ENCODE measurements at places on chromosomes 5 and 9.

DNA sequence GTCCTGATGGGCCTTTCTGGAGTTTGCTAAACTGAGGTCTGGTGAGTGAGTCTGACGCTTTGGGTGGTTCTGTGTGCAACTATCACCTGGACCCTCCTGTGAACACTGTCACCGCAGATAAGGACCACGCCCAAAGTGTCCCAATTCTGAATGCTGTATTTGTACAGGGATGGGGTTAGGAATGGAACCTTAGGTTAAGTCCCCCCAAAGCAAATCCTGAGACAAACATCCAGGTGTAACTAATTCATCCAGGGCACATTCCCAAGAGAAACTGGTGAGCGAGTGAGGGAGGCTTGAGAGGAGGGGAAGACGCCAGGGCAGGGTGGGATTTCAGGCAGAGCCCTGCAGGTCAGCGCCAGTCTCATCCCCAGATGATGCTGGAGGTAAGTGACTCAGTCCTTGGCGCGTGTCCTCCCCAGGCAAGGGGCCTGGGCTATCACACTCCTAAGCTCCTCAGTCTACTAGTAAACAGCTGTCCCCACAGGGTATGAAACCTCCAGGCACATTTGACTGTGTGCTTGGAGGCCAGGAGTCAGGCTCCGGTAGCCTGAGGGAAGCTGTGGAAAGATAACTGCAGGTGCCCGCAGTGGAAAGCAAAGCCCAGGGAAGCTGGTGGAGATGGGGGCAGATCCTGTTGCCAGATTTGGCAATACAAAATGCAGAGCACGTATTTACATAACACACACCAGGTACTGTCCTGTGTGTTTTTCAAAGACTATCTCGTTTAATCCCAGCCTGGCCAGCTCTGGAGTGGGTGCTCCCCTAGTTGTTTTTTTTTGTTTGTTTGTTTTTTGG is 66.7 kb downstream of the IL6ST start:
- no peak for DNase-seq

- no peak for DNase-seq
Observed at GRCh38 chr5:9325549-9325948, 220.3 kb downstream of the SEMA5A start.

DNA sequence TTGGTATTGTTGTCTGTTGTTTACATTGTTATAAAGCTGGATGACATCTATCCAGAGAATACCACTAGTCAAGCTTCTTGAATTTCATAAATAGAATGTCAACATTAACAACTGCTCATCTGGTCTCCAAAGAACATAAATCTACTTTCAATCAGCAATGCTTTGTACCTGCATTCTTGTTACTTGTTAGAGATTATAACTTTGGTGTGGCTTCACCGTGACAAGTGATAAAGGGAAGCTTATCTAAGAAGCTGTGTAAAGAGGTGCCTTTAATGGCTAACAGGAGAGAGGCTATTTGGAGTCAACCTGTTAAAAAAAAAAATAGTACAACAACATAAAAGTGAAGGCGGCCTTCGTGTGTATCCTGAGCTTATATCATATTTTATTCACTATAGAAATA is 41.8 kb downstream of the MUSK start:
- DNase-seq, result no peak

DNA sequence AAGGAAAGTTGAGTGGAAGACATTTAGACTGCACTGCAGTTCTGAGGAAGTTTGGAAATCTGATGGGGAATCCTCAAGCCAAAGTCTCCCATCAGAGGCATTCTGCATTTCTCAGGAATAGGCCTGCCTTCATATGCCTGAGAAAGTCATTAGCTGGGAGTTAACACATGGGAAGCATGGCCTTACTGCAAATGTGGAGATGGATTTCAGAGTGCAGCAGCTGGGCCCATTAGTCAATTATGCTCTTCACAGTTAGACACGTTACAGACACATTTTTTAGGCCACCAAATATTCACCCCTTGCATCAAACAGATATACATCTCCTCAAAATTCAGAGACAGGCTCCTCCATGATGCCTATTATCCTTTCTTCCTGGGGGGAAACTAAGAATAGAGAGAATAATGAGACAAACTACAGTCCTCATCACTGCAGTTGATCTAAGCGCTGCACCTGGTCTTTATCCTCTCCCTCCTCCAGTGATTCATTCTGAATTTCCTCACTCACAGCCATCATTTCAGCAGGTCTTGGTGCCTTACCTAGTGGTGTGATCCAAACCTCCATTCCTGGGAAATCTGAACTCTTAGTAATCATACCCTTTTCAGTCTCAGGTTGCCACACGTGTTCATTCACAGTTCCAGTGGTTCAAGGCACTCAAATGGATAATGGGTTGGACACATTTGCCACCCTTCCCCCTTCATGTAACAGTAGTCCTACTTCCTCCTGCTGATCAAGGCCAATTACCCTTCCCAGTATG is 47.9 kb upstream of the PPP2CA start:
- DNase-seq, result no peak

- DNase-seq, result no peak
Observed at GRCh38 chr9:127915801-127916719, 781 bp downstream of the ST6GALNAC4 start.

- no peak for DNase-seq
Observed at GRCh38 chr9:89021154-89021803, 30.0 kb downstream of the S1PR3 start.

DNA sequence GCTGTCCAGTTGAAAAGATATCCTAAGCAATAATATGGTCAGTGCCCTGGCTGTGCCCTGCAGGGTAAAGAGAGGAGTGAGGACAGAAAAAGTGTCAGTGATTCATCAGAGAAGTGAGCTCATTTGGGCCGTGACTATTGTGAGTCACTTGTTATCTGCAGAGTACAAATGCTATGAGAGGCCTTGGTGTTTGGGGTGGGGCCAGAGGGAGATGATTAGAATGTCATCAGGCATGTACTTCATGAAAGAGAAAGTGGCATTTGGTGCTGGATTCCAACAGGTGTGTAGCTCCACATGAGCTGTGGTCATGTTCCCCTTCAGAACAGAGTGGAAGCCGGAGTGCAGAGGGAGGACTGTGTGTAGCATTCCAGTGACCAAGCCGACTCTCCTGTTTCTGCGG is 174.1 kb downstream of the KDM4C start:
- DNase-seq, result no peak

DNA sequence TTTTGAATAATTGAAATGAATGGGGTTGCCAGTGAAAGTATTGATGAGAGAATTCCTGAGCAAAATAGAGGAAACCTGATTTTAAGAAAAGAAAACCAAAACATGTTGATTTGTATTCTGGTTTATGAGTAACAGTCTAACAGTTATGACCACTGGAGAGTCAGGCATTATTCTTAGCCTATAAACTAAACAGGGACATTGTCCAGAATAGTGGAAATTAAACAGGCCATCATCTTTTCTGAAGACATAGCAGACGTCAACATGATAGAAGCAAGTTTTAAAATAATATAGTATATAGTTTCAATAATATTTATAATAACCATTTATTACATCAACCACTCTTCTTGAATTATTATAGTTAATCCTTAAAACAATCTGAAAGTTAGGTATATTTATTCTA is 178.3 kb upstream of the MPDZ start:
- no peak for DNase-seq

GRCh38 chr9:22201256-22201655 is 192.2 kb upstream of the CDKN2B start:
- DNase-seq, result no peak

- no peak for DNase-seq
Observed at GRCh38 chr9:112041536-112042243, 133.4 kb downstream of the SUSD1 start.

- DNase-seq, result no peak
Observed at GRCh38 chr5:172872997-172873491, 39.0 kb downstream of the ERGIC1 start.

DNA sequence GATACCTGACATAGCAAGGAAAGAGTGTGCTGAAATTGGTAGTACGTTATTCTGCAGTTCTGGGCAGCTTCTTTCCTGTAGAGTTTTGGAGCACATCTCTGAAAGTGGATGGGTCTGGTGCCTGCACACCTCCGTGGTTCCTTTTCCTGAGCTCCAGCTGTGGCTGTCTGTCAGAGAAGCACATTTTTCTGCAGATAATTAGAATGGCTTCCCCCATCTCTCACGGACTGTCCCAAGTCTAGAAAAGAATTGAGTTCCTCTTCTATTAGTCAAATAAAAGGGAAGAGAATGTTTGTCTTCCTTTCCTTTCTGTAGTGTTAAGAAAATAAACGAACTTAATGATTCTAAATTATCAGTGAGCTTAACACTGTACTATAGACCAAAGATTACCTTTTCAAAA is 55.7 kb downstream of the VCAN start:
- no peak for DNase-seq

- no peak for DNase-seq
Observed at GRCh38 chr9:123201083-123201482, 67.3 kb downstream of the STRBP start.

DNA sequence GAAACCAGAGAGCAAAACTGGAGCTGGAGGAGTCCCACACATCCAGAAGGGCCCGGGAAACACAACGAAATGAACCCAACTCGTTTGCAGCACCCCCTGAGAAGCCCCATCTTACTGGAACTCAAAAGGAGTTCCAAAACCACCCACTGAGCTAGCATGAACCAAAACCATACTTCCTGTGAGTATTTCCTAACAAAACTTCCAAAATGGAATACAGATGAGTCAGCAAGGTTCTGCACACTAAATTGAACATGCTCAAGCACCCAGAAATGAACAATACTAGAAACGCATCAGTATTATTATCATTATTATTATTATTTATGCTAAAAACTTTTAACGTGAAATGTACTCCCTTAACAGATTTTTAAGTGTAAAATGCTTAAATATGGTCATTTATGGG is 8.0 kb upstream of the SPOCK1 start:
- DNase-seq, result no peak

- no peak for DNase-seq
Observed at GRCh38 chr5:51479840-51480239, 96.6 kb downstream of the ISL1 start.

DNA sequence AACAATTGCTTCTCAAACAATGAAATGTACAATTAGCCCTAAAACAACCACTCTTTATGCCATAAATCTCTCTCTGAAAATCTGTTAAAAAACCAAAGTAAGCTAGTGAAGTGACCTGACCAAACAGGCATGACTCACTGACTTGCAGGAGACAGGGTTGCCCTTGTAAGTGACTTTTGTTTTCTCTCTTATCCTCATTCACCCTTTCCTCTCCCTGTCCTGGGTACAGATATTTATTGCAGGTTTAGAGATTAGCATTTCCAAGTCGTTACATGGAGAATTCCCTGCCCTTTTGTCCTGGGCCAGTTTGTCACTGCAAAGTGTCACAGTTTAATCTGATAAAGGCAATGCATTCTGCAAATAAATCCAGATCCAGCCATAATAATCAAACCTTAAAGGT is 484.2 kb downstream of the IRX1 start:
- DNase-seq, result no peak

DNA sequence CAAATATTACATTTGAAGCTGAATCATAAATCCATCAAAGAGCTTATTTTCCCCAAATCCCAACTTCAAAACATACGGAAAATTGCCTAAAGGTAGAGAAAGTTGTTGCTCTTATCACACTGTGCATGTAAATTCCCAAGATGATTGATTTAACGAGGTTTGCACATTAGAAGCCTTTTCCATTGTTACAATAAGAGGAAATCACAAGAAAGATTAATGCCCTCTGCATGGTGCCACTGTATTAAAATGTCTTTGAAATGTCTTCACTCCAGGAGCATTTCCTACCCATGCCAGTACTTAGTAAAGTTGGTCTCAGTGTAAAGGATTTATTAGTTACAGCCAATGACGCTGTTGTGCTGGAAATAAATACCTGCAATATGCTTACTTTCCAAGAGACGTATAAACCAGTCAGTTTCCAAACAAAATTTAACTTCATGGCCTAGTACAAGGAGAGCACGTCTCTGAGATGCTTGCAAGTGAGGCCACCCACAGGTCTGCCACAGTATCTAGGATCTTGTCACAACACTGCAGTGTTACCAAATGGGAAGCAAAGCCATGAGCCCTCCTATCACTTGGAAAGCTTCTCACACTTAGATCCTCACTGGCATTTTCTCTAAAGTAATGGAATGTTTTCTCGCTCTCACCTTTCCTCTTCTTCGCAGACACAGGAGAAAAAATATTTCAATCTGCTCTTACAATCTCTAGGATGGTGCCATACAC is 112.4 kb downstream of the CETN3 start:
- DNase-seq, result no peak

DNA sequence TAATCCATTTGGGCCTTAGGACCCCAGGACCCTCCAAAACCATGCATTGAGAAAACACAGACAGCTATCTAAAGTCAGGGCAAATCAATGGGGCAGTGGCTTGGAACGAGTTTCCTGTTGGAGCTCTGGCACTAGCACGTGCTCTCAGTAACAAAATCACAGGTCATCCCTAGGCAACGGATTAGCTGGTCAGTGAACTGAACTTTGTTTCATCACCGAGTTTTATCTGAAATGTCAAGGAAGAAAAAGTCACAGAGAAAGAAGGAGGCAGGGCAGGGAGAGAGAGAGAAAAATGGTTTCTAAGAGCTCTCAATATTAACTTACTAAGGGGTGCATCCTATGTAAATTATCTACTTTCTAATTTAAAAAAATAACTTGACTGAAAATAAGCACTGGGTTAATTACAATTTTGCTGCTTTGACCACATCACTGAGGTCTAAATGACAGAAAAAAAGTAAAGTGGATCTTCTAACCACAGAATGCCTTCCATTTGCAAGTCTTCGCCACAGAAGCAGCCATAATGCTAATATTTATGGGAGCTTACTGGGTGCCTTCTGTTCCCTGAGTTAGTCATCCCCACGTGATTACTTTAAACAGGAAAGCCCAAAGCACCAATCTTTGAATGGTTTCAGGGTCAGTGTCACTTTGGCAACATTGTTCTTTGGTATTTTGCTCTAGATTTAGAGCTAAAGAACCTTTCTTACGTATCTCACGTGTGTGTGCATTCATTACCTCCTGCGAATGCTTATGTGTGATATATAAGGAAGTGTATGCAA is 503.9 kb downstream of the RASEF start:
- no peak for DNase-seq

- no peak for DNase-seq
Observed at GRCh38 chr5:3843706-3844105, 248.1 kb downstream of the IRX1 start.

DNA sequence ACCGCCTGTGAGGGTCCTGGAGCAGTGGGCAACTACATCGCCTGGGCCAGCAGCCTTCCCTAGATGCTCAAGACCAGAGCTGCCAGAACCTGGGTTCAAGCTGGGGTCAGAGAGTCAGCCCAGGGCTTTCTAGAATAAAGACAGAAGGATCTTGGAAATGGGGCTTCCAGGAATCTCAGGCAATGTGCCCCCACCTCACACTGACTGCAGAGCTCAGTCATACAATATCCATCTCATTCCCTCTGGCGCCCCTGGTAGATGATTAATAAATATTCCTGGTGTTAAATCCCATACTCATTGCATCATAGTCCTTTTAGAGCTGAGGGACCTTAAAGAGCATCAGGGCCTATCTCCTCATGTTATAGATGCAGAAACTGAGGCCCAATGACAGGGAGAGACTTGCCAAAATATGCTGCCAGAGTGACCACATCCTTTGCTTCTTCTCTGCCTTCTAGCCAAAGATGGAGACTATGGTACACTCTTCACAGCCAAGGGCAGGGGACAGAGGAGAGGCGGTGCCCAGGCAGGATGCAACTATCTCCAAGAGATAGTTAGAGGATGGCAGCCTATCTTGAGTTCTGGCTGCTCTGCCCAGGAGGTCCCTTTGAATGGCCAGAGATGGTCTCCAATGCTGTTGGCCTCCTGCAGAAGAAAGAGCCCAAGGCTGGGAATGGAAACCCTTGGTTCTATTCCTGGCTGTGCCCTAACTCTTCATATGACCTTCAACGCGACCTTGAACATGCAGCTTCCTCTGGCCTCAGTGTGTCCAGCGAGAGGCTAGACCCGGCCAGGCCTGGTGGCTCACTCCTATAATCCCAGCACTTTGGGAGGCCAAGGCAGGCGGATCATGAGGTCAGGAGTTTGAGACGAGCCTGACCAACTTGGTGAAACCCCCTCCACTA is 36.2 kb upstream of the IL17B start:
- DNase-seq, result no peak
